ENCODE measurements at places on chromosomes 1 and 21.

DNA sequence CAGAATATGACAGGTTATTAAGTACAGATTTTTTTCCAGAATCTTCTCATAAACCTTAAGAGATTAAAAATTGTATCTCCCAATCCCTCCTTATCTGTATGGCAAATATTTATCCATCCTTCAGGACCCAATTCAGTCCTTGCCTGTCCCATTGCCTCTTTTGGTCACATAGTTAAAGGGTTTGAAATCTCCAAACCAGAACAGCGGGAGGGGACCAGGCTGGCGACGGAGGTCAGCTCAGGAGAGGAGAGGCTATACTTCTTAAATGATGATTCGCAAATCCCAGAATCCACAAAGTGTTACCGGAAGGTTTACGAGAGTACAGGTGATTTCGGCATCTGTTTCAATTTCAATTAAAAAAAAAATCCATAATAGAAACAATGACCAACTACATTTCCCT is 572.7 kb downstream of the SMYD3 start:
- no peak for DNase-seq
- no peak overlapping the region for H3K27ac ChIP-seq
- no peak overlapping the region for H3K4me3 ChIP-seq

DNA sequence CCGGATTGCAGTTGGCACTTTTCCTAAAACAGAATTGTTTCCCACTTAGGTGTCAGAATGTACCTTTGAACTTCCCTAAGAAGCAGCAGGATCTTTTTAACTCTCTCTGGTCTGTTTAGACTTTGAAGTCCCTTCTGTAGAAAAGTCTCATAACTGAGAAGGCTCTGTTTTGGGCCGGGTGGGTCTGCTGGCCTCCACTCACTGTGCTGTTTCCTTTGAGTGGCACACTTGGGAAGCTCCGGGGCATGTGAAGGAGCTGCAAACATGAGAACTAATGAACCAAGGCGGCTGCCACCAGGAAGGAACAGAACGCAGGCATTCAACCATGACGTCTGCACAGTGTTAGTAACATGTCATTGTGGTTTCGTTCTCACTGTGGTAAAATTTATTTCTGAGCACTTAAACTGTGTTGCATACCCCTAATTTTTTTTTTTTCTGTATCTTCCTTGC is 19.5 kb upstream of the NCMAP start:
- peaks cover 44% of the 10 kb centered on the region for H3K36me3 ChIP-seq
- no peak overlapping the region for H3K4me3 ChIP-seq
- no peak overlapping the region for H3K27ac ChIP-seq
- H3K27me3 ChIP-seq: no peaks in the 10 kb centered on the region
- H3K4me1 ChIP-seq: no peaks in the 10 kb centered on the region

DNA sequence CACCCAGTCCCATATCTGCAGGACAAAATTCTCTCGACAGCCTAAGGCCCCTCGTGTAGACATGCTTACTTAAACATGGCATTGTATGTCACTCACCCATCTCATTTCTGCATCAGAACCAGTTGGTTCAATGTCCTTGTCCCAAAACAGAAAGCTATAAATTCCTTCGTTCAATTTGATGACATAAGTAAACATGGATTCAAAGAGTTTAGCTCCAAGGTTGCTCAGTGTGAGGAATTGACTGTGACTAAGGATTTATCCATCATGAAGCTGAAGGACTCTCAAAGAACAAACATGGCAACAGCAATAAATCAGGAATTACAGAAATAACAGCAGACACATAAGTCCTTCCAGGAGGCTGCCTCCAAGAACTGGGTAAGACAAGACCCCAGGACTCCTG is 237.2 kb downstream of the TOMM20 start:
- no peaks in the 10 kb centered on the region for H3K36me3 ChIP-seq
- peaks cover 25% of the 10 kb centered on the region for H3K4me1 ChIP-seq

DNA sequence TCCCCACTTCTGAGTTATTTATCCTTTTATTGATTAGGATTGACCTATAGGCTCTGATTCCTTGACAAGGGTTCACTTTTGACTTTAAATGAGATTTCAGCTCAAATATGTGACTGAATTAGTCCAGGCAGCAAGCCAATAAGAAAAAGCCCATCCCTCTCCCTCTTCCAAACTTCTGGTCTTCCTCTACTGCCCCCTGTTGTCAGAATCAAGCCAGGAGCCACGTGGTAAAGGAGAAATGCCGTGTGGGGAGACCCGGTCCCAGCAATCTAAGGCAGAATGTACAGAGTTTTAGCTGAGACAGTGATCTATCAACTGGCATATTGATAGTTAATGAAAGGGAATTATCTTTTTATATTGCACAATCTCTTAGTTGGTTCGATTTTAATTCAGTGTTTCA is 5.2 kb downstream of the ADAMTS5 start:
- H3K4me3 ChIP-seq: peak overlapping the region; percentile 56
- no peak overlapping the region for H3K27ac ChIP-seq
- peaks cover 27% of the 10 kb centered on the region for H3K4me1 ChIP-seq
- H3K36me3 ChIP-seq: peaks cover 3% of the 10 kb centered on the region
- DNase-seq: no peak

- no peak for DNase-seq
- no peaks in the 10 kb centered on the region for H3K27me3 ChIP-seq
- no peak overlapping the region for H3K4me3 ChIP-seq
- H3K4me1 ChIP-seq: no peaks in the 10 kb centered on the region
- H3K36me3 ChIP-seq: no peaks in the 10 kb centered on the region
These were observed 25.0 kb downstream of the MCOLN2 start for GRCh38 chr1:84971957-84972356.

DNA sequence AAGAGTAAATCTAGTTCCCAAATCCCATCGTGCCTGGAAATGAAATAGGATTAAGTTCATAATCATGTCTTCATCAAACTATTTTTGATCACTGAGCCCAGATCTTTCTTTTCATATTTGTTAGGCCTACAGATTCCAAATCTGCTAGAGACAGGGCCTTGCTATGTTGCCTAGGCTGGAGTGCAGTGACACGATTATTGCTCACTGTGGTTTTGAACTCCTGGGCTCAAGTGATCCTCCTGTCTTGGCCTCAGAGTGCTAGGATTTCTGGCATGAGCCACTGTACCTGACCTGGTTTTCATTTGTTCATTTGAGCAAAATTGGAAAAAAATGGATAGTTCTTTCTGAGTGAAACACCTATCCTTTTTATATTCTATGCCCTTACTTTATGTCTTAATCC is 28.0 kb upstream of the DIPK1A start:
- H3K27me3 ChIP-seq: no peaks in the 10 kb centered on the region
- H3K36me3 ChIP-seq: no peaks in the 10 kb centered on the region
- no peak for DNase-seq
- H3K4me3 ChIP-seq: no peak overlapping the region

DNA sequence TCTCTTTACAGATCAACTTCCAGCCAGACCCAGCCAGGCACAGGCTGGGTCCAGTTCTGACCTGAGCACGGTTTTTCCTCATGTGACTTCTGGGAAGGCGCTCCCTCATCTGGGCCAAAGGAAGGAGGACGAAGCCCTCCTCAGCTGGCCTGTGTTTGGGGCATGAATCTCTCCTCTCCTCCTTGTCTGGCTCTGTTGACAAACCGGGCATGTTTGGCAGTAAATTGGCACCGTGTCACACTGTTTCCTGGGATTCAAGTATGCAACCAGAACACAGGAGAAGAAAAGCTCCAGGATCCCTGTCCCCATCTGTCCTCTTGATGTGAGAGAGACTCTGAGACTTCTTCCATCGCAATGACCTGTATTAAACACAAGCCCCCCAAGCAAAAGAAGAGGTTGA is 18.3 kb downstream of the NECAP2 start:
- H3K27me3 ChIP-seq: no peaks in the 10 kb centered on the region
- no peak for DNase-seq
- peaks cover 88% of the 10 kb centered on the region for H3K36me3 ChIP-seq
- H3K4me3 ChIP-seq: no peak overlapping the region
